Cardiac septum (tissue), 1 donor: ENCODE measurements at places on chromosomes 4 and X.

- DNase-seq = peak; percentile 29
Measured at GRCh38 chr4:4332529-4332928, 42.5 kb downstream of the ZBTB49 start.

GRCh38 chr4:141350122-141350905 is 129.6 kb downstream of the ZNF330 start:
- DNase-seq = no peak

GRCh38 chr4:88211473-88212252 is 53.2 kb upstream of the ABCG2 start:
- DNase-seq = no peak

DNA sequence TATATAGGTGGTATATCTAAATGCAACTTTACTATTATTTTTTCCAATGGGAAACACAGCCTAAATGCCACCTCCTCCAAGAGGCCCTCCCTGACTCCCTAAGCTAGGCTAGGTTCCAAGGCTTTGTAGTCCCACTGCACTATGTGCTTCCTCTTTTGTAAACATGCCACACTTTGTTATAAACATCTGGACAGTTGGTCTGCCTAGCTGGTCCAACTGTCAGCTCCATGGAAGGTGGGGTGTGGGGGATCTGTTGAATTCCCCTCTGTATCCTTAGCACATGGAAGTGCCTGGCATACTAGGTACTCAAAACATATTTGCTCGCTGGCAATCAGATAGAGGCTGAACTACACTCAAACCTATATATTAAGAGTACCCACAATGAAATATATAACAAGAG is 63.4 kb downstream of the SLC9A7 start:
- DNase-seq = no peak

DNA sequence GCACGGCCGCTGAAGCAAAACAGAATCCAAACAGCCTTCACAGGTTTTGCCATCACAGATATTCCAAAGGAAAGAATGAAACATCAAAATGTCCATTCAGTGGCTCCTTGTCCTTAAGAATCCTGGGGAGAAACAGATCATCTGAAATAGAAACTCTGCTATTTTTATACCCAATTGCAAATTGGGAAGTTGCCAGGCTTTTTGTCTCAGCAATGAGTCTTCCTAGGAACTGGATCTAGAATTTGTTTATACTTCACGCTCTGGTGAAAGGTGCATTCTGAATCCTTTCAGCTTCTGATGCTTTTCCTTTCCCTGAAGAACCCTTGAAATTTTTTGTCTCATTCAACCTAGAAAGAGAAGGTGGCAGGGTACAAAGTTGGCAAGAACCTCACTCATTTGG is 218.9 kb downstream of the FBXW7 start:
- DNase-seq = no peak

DNA sequence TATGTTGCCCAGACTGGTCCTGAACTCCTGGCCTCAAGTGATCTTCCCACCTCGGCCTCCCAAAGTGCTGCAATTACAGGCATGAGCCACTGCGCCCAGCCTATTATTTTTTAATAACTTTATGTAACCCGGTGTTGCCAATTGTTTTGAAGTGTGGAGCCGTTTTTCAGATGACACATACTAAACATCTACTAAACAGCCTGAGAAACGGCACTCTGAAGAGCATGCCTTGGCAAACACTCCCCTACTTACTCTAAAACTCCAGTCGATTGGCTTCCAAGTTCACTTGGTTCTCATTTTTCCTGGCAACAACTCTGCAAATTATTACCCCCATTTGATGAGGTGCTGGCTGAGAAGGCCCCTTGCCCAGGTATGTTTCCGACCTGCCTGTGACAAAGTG is 131.1 kb downstream of the GPR143 start:
- DNase-seq = no peak

DNA sequence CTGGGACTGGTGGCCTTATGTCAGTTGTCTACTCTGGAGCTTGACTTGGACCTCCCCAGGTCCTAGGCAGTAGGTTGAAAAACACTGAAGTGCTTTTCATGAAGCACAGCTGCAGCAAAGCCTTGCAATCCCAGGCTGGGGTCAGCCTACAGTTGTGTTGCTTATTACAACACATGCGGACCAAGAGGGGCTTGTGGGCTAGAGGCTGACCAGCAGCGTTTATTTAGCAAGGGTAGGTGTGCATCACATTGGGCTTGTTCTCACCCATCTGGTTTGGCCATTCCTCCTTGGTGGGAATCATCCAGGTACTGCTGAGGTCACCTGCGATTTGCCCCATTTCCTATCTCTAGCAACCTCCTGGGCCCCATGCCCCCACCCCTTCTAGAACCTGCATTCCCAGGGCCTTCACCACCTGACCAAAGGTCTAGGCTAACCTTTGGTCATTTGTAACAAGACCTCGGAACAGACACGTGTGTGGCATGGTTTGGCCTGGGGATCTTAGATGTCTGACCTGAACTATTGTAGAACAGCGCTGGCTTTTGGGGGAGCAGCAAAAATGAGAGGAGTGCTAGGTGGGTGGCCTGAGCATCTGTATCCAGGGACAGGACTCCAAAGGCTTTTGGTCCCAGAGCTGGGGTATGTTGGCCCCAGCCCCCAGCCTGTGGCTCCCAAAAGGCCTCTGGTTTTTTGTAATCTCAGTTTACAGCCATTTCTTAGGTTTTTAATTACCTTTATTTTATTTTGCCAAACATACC is 3.0 kb downstream of the RPL10 start:
- DNase-seq = no peak

DNA sequence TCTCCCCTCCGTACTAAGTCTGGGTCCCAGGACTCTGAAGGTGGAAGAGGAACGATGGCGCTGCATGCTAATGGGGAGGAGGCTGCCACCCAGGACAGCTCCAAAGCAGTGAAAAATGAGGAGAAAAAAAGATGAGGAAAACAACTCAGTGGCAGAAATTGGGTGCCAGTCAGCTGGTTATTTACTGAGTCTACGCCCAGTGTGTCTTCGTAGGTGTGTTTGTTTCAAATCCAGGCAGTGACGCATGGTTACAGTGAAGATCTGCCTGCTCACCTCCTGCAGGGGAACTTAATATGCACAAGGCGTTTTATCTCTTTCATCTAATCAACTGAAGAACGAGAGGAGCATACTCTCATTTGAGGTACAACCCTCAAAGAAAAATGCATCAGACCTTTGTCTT is 70.9 kb upstream of the FBXW7 start:
- DNase-seq = no peak
